ENCODE measurements at places on chromosomes 2 and 18.

GRCh38 chr2:63035660-63036059 is 15.0 kb upstream of the OTX1 start:
- no peak for DNase-seq

- no peak for DNase-seq
Observed at GRCh38 chr2:98914713-98915580, 21.1 kb downstream of the CRACDL start.

DNA sequence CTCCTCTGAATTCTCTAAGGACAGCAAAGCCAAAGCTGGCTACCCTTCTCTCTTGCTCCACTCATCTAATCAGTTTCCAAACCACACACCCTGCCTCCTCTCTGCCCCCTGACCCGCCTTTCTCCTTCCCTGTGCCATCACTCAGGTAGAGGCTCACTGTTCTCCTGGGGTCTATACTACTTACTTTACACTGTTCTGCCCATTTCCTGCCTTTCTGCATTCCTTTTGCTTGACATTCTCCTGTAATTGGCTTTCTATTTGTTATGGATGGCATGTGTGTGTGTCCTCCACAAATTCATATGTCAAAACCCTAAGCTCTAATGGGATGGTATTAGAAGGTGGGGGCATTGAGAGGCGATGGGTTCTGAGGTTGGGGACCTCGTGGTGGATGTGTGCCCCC is 675.2 kb upstream of the ID2 start:
- no peak for DNase-seq

DNA sequence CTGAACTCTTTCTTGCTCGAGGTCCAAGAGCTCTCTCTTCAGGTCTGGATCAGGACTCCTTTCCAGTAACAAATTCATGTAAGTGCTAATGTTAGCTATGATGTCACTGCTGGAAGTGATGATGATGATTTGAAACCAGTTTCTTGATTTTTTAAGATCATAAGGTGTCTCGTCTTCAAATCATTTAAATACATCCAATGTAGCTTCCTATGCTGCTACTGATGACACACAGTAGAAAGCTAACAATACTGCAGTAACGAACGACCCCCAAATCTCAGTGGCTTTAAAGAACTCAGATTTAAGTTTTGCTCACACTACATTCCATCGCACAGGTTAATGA is 13.0 kb upstream of the LTBP1 start:
- DNase-seq = no peak

DNA sequence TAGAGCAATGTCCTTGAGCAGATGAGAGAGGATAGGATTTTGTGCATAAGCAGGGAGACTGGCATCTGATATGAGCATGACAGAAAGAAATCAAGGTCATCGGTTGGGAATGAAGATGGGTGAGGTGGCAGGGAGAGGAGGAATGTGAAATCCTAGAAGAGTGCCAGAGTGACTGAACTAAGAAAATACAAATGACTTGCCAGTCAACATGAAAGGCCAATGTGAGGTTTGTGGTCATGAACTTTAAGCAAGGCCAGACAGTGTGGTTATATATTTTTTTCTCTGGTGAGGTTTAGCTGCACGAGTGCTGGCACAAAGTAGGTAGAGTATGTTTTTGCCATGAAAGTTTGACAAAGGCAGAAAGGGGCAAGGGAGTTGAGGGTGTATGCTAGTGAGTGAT is 21.2 kb downstream of the QPCT start:
- no peak for DNase-seq

DNA sequence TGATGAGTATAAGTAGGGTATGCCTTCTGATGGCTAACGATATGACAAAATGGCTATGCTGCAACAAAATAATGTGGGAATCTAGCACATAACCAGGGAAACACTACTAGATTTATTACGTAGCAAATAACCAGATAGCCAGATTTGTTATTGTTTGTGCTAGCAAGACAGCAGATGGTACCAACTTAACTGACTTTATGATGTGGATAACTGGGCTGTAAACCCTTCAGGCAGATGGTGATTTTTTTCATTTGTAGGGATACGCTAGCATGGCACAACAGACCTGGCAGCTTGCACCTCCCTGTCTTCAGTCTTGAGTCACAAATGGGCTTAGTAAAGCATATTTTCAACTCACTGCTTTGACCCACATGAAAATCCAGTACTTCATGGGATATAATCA is 48.7 kb downstream of the PRELID3A start:
- no peak for DNase-seq

GRCh38 chr18:3051718-3052410 is 38.9 kb upstream of the LPIN2 start:
- no peak for DNase-seq

DNA sequence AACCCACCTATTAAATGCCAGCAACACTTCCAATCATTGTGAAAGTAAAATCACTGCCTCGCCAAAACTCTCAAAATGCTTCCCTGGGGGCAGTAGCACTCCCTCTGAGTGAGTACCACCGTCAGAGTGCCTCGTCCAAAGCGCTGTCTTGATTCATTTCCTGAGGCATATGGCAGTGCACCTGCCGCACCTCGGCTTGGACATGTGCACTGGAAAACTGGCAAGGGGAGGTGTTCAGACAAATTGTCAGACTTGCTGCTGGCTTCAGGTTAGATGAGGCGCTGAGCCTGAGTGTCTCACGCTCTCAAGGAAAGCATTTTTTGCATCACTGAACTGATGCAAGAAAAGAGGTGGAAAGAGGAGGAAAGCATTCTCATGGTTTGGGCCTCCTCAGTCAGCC is 132.8 kb downstream of the ATL2 start:
- DNase-seq = no peak

DNA sequence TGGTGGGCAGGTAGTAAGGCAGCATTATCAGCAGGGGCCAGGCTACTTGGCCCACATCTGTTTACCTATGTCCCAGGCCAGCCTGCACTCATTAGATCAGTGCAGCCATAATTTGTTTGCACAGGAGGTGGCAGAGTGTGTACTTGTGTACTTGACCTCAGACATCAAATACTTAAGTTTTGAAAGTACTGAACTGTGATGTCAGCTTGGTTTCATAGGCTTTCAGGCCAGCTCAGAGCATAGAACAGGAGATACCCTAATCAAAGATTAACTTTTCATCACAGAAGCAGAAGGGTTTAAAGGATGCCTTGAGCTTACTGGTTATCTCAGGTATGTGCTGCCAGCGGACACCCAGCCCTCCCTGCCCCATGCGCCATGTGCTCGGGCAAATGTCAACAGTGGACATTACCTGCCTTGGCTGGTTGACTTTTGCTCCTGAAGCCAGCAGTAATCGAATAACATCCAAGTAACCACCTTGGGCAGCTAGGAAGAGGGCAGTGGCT is 33.2 kb downstream of the ANKRD29 start:
- no peak for DNase-seq

GRCh38 chr2:106159866-106160785 is 34.0 kb downstream of the UXS1 start:
- peak; percentile 69 for DNase-seq

DNA sequence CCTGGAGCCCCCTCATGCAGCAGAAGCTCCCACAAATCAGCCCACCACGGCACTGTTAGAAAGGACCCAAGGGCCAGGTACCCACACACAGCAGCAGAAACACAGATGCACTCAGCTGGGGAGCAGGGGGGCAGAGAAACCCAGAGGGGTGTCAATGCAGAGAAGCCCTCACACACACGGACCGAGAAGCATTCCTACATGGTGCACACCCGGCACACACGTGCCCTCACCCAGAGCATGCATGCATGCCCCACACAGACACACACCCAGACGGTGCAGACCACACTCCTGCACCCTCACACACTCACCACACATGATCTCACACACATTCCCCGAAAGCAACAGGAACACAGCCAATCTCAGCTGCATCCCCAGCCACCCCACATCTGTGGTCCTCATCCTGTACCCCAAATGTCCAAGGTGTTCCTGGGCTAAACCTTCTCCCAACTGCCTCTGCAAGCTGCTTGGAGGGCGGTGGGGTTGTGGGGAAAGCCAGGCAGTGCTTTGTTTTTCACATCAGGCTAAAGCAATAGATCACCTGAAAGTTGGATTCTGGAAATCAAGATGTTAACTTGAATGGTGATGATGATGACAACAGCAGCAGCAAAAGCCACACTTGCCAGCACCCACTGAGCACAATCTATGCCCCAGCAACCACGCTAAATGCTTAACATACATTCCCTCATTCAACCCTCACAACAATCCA is 102.3 kb downstream of the ZFP36L2 start:
- no peak for DNase-seq

- no peak for DNase-seq
Observed at GRCh38 chr2:27108221-27108620, 10.7 kb downstream of the CGREF1 start.

GRCh38 chr18:64137914-64138313 is 11.0 kb downstream of the LINC00305 start:
- no peak for DNase-seq

- DNase-seq = no peak
Observed at GRCh38 chr2:10273215-10274175, 29.2 kb upstream of the HPCAL1 start.

- no peak for DNase-seq
Observed at GRCh38 chr2:27209621-27210401, 2.0 kb upstream of the ATRAID start.

- no peak for DNase-seq
Observed at GRCh38 chr2:238114331-238114841, 14.2 kb downstream of the ESPNL start.

GRCh38 chr2:36809069-36809445 is 112.5 kb downstream of the VIT start:
- no peak for DNase-seq

GRCh38 chr2:102147935-102148334 is 5.4 kb downstream of the IL1R1 start:
- no peak for DNase-seq

DNA sequence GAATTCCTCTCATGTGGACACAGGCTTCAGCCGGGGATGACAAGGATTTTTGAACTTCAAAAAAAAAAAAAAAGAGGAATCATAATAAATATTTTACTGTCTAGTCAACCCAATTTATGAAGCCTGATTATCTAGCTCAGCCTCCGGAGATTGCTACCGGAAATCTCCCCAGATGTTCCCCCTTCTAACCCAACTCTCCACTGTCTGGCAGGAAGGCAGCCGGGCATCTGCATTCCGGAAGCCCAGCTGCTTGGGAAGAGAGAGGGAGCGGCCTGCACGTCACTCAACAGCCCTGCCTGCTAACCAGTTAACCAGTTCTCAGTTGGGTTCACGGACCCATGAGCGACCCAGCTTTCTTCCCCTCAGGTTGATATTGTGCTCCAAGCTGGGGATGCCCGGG is 87.2 kb upstream of the POU3F3 start:
- DNase-seq = no peak

GRCh38 chr2:64056021-64056420 is 36.8 kb upstream of the VPS54 start:
- DNase-seq = no peak

DNA sequence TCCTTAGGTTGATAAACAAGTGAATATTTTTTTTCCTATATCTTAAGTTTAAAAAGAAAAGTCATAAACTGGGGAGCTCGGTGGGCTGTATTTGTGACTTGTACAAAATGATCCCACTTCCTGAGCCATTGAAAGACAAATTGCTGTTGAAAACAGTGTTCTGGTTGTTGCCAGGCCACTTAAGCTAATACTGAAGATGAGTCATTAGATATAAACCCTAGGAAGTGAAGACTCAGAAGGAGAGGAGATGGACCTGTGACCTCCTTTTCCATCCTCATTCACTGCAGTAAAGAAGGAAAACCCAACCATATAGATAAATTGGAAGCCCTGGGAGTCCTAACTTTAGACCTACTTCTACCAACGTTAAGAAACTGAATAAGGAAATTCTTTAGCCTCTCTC is 46.2 kb upstream of the SERPINE2 start:
- no peak for DNase-seq

DNA sequence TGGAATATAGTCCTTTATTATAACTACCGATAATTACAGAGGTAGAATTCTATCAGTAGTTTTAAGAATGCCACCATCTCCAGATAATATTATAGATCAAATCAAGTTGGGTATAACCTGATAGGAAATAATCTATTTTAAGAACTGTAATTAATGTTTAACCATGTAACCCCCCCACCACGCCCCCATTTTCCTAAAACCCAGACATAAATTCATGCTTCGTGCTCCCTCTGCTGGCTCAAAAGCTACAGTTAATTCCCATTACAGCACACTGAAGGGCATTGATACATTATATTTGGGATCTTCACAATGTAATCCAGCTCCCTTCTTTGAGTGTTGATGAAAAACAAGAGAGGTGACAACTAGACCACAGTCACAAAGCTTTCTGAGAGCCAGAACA is 228.0 kb upstream of the SMAD7 start:
- no peak for DNase-seq

DNA sequence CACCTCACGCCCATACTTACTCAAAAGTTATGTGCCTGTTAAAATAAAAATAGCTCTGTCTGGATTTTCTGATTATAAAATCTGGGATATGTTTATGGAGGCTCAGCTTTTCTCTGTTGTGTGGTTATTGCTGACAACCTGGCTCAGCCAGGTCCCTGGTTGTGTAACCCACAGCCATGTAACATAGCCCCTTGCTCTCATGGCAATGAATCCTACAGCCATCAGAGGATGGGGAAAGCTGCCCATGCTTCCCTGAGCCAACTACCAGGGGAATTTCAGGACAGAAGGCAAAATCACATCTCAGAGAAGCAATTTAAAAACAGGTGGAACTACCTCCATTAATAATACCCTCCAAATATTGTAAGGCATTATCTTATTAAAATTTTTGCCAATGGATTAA is 29.7 kb downstream of the ST8SIA5 start:
- DNase-seq = no peak

DNA sequence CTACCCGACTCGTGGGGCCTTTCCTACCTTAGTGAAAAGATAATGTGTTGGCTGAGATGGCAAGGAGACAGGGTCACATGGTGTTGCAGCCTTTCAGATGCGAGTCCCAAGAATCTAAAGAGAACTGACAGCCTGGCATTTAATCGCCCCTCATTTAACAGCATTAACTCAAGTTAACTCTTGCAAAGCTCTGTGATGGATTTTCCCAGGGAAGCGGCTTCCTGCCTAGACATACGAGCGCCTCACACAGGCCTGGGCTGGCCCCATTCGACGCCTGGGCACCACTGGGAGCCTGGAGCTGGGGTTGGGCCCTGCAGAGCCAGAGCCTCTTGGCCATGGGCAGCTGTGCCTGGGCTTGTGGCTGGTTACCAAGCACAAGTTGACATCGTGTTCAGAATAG is 140.8 kb downstream of the SEPTIN10 start:
- DNase-seq = no peak
